ENCODE measurements at places on chromosomes 7 and 10.

GRCh38 chr10:113058523-113059370, 108.7 kb downstream of the TCF7L2 start:
- DNase-seq, result no peak

GRCh38 chr10:3264161-3264761, 91.7 kb upstream of the PITRM1 start:
- peak; percentile 29 for DNase-seq

DNA sequence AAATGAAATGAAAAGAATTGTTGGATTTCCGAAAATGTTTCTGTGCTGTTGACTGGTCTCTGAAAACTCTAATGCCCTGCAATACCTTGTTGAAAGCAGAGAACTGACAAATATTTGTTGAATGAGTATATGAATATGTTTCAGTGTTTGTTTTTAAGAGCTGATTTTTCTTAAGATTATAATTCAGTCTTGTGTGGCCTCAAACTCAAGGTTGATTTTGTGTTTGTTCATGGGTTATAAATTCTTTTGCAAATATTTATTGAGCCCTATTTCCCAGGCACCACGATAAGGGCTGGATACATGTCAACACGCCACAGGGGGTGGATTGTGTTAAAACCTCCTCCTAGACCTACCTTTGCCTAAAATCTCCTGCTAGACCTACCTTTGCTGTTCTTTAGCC, 203.9 kb upstream of the PLPP4 start:
- no peak for DNase-seq

- no peak for DNase-seq
Observed at GRCh38 chr7:142808461-142808801, 37.7 kb downstream of the PRSS2 start.

- no peak for DNase-seq
Observed at GRCh38 chr10:29346296-29347001, 57.6 kb downstream of the LYZL1 start.

- no peak for DNase-seq
Observed at GRCh38 chr7:16051561-16052255, 365.2 kb upstream of the MEOX2 start.

DNA sequence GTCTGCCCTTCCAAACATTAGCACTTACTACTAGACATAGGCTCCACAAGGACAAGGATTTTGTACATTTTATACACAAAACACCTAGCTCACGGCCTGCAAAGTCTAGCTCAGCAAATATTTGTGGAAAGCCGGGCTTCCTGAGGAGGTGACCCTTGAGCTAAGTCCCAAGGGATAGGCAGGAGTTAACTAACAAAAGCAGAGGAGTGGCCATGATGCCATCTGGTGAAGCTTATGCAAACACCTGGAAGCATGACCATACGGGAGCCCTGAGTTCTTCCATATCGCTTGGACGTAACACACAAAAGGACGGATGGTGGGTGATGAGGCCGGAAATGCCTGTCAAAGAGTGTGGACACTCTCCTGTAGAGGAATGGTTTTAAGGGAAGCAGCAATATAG, 25.9 kb upstream of the YAE1 start:
- no peak for DNase-seq

DNA sequence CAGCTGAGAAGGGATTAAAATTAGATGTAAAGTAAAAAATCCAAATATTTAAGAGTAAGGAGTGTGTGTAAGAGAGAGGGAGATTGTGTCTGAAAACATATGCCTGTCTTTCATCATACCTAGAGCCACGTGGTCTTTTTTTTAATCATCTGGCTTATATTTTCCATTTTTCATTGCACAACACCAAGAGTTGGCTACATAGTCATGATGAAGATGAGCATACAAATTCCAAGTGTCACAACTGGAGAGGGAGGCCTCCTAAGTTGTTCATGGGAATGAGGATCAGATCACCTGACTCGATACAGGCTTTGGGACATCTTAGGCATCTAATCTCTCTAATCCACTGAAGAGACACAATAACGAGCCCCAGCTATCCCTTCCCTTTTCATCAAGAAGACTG, 47.2 kb upstream of the CCDC3 start:
- no peak for DNase-seq

Measured in osteoblast (primary cell).